ENCODE measurements at places on chromosomes 3 and 15.

DNA sequence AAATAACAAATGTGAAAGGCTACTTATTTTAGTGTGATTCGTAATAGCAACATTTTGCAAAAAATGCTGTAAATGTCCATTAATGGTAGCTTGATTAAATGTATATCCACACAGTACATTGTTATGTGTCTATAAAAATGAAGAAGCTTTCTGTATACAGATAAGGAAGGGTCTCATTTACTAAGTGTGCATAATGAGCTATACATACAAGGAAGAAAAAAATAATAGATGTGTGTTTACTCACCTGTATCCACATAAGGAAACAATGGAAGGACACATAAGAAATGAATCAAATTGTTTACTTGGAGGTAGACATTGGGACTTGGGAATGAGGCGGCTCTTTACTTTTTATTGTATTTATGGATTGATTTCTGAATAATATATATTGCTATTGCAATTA is 34.9 kb downstream of the MED12L start:
- no peak for DNase-seq

- no peak for DNase-seq
These were observed 255.7 kb downstream of the MBNL1 start for GRCh38 chr3:152524198-152525140.

DNA sequence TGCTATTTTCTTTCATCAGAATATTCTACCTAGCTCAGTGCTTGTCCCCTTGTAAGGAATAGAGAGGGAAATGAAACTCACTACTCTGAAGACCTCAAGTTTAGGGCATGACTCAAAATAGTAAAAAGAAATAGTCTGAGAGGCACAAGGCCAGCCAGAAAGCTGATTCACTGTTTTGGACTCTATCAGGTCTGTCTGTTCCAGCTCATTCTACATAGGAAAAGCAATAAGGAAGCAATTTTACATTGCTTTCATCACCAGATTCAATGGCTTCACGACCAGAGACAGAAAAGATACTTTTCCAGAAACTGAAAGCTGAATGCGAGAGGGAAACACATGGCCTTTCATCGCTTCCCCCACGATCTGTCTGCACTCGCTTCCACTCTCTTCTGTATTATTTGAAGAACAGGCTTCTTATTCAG is 276.0 kb downstream of the GBE1 start:
- no peak for DNase-seq

DNA sequence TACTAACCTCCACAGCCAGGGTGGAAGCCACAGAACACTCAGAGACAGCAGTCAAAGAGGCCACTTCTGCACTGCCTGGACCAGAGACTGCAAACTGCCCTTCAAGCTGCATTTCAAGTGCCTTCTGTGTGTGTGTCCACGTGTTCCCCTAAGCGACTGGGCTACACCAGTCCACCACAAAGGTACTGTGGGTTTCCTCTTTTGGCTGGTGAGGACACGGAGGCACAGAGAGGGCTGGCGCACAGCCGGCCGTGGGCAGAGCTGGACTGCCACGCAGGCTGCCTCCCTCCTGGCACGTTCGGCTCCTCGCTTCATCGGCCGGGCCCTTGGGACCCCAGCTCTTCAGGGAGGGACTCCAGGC is 60.9 kb downstream of the MGLL start:
- DNase-seq: no peak

DNA sequence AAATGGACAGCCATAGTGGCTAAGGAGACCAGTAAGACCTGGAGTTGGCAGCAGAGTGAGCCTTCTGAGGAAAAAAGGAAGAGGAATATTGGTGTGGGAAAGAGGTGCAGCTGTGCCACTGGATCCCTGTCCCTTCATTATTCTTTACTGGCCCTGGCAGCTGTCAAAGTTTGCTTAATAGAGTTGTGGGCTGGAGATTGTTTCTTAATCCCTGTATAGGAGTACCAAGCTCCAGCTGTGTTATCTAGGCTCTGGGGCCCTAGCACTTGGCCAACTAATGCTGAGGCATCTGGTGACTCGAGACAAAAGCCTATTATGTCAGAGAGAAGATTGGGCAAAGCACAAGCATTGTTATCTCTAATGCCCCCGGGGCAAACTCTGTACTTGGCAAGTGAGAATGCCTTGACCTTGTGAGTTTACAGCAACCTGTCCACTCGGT is 61.4 kb downstream of the ZNF609 start:
- DNase-seq: no peak

DNA sequence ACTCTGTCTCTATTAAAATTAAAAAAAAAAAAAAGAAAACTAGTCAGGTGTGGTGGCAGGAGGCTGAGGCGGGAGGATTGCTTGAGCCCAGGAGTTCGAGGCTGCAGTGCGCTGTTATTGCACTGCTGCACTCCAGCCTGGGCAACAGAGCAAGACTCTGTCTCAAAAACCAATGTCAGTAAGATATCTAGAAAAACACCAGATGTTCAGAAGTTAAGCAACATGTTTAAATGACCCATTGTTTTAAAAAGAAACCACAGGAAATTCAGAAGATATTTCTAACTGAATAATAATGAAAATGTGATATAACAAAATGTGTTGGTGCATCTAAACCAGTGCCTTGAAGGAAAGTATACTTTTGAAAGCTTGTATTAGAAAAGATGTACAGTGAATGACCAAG is 203.4 kb upstream of the CGNL1 start:
- no peak for DNase-seq

- DNase-seq: no peak
These were observed 22.0 kb upstream of the LCTL start for GRCh38 chr15:66587749-66588148.

GRCh38 chr3:71180524-71180923 is 403.0 kb downstream of the FOXP1 start:
- DNase-seq: no peak

- no peak for DNase-seq
These were observed 447.8 kb downstream of the MECOM start for GRCh38 chr3:169215461-169216352.

- peak; percentile 52 for DNase-seq
These were observed 180.8 kb downstream of the ATP10A start for GRCh38 chr15:25682340-25682739.
